ENCODE measurements at places on chromosomes 3 and 15. TPM values are rescaled to one million over a fixed set of nuclear protein-coding genes. Genes with fewer than 3 reads are reported as not detected.
A peak's percentile ranks its signal among the peaks of the same experiment; 100 is the strongest.

DNA sequence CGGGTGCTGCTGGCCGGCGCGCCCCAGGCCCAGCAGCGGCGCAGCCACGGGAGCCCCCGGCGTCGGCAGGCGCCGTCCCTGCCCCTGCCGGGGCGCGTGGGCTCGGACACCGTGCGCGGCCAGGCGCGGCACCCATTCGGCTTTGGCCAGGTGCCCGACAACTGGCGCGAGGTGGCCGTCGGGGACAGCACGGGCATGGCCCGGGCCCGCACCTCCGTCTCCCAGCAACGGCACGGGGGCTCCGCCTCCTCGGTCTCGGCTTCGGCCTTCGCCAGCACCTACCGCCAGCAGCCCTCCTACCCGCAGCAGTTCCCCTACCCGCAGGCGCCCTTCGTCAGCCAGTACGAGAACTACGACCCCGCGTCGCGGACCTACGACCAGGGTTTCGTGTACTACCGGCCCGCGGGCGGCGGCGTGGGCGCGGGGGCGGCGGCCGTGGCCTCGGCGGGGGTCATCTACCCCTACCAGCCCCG, 777 bp downstream of the LOXL1 start:
- H3K4me1 ChIP-seq: peaks cover 47% of the 10 kb centered on the region
- no peaks in the 10 kb centered on the region for H3K36me3 ChIP-seq
- no peak overlapping the region for H3K27ac ChIP-seq
- peak overlapping the region; percentile 49 for H3K4me3 ChIP-seq
- peaks cover 11% of the 10 kb centered on the region for H3K27me3 ChIP-seq

- no peak overlapping the region for H3K27ac ChIP-seq
- peaks cover 35% of the 10 kb centered on the region for H3K4me1 ChIP-seq
- DNase-seq: no peak
These were observed 29.5 kb downstream of the APBA2 start for GRCh38 chr15:28915041-28915810.

DNA sequence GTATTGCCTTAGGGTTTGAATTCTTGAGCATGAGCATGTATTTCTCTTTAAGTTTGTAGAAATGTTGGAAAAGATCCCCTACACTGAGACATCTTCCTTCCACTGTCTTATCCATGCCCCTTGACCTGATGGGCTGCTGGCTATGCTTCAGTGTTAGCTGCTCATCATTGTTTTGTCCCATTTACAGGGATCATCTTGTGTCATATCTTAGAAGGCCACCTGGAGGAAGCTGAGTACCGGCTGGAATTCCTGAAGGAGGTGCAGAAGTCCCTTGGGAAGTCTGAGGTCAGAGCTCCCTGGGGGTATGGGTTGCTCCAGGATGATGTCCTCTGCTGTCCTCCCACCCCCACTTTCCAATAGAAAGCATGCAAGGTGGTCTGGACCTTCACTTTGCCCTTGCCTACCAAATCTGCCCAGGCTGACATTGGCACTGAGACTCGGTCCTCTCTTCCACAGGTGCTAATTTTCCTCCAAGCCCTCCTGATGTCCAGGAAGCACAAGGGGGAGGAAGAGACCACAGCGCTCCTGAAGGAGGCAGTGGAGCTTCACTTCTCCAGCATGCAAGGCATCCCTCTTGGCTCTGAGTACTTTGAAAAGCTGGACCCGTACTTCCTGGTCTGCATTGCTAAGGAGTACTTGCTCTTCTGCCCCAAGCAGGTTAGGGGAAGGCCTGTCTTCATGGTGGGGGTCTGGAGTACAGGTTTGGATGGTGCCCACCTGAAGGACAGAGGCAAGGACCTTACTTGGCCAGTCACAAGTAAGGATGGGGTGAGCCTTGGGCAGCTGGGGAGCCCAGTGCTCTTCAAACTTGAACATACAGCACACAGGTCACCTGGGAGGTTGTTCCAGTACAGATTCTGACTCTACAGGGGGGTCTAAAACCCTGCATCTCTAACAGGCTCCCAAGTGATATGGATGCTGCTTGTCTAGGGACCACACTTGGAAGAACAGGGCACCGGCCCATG, 17.7 kb downstream of the TTC21A start:
- no peak for DNase-seq
- no peak overlapping the region for H3K4me3 ChIP-seq
- H3K27me3 ChIP-seq: no peaks in the 10 kb centered on the region

Gene PRTG
- 3.6 TPM for total RNA-seq

Gene WWTR1
- total RNA-seq: 25.5 TPM

DNA sequence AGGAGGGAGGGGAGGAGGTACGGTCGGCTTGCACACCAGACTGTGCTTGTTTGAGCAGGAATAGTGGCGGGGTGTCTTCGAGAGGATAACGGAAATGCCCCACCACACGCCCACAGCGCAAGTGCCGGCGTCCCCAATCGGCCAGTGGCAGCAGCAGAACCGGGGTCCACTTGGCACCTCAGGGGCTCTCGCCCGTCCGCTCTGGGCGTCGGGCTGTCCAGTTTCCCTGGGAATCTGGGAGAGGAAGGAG, 53.7 kb downstream of the CCDC54 start:
- H3K27ac ChIP-seq: no peak overlapping the region
- H3K4me1 ChIP-seq: peaks cover 15% of the 10 kb centered on the region
- peak; percentile 48 for DNase-seq
- peaks cover 29% of the 10 kb centered on the region for H3K27me3 ChIP-seq

Gene RBPMS2
- total RNA-seq: 202 TPM

Gene GASK1A
- total RNA-seq: 7.7 TPM

GRCh38 chr3:112132088-112132487, 960 bp downstream of the GCSAM start:
- no peak overlapping the region for H3K27ac ChIP-seq
- no peaks in the 10 kb centered on the region for H3K27me3 ChIP-seq
- peaks cover 4% of the 10 kb centered on the region for H3K36me3 ChIP-seq

- DNase-seq: no peak
These were observed 380.3 kb downstream of the RSL24D1 start for GRCh38 chr15:54816401-54816800.

GRCh38 chr3:155737844-155738460, 6.9 kb downstream of the PLCH1 start:
- H3K27me3 ChIP-seq: no peaks in the 10 kb centered on the region
- DNase-seq: no peak
- H3K4me1 ChIP-seq: peaks cover 27% of the 10 kb centered on the region
- H3K36me3 ChIP-seq: peaks cover 3% of the 10 kb centered on the region

Gene SAMMSON
- 0.13 TPM for total RNA-seq

Gene EBLN2
- 2.3 TPM for total RNA-seq

DNA sequence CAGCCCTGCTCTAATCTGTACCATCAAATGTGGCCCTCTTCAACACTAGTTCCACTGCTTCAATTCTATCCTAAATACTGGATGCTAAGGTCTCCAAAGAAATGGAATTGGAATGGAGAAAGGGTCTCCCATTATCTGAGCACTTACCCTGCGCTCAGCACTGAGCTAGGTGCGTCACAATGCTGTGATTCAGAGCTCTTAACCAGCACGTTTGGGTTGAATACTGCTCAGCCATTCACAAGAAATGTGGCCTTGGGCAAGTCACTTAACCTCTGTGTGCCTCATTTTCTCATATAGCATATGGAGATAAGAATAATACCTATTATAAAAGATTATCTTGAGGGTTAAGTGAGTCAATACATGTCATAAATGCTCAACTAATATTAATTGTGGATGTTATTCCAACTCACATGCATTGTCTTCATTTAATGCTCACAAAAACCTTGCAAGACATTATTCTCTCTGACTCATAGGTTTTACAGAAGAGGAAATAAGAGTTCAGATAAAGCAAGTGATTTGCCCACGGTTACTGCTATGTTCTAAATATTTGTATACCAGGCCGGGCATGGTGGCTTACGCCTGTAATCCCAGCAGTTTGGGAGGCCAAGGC, 27.4 kb upstream of the SRGAP3 start:
- no peaks in the 10 kb centered on the region for H3K27me3 ChIP-seq
- DNase-seq: no peak
- H3K36me3 ChIP-seq: no peaks in the 10 kb centered on the region
- no peak overlapping the region for H3K27ac ChIP-seq
- no peak overlapping the region for H3K4me3 ChIP-seq
- peaks cover 15% of the 10 kb centered on the region for H3K4me1 ChIP-seq

Gene AHSG
- total RNA-seq: 1.5 TPM

Gene TRPM1
- 1.2 TPM for total RNA-seq

Gene GOLGA8S
- 0.22 TPM for total RNA-seq

GRCh38 chr3:72655131-72655551, 193.1 kb downstream of the SHQ1 start:
- peak overlapping the region; percentile 45 for H3K4me3 ChIP-seq
- H3K27ac ChIP-seq: no peak overlapping the region
- no peaks in the 10 kb centered on the region for H3K36me3 ChIP-seq
- peaks cover 14% of the 10 kb centered on the region for H3K4me1 ChIP-seq
- no peaks in the 10 kb centered on the region for H3K27me3 ChIP-seq

Gene CYP1A2
- total RNA-seq: not detected

DNA sequence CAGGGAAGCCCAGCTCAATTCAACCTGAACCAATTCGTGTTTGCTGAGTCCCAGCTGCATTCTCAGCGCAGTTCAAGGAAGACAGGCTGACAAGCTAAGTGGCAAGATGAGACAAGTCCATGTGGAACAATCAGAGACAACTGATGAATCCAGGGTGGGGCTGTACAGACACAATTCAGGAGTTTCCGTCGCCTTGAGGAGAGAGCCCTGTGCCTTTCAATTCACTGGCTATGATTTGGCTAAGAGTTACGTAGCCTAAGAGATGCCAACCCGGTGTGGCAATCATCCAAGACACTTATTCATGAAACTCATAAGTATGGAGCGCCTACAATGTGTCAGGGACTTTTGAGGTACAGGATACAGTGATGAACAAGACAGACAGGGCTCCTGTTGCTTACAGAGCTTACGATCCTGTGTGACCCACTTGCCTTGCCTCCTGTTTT, 15.5 kb upstream of the ZBED2 start:
- DNase-seq: no peak
- H3K4me1 ChIP-seq: no peaks in the 10 kb centered on the region
- H3K27ac ChIP-seq: no peak overlapping the region
- no peaks in the 10 kb centered on the region for H3K27me3 ChIP-seq

DNA sequence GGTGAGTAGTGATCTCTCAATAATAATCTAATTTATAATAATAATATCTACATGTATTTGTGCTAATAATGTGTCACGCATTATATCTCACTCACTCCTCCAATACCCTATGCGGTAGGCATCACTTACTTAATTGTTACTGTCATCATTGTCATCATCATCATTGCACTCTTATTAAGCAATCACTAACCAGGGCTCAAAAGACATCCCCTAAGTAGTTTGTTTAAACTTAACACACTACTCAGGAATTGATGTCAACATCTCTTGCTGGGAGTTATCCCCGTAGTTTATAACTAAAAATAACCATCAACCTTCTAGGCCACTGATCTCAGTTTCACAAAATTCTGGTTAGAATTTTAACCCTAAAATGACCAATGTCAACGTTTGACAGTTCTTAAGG, 56.8 kb upstream of the ICE2 start:
- H3K27ac ChIP-seq: no peak overlapping the region
- no peak overlapping the region for H3K4me3 ChIP-seq
- DNase-seq: no peak

DNA sequence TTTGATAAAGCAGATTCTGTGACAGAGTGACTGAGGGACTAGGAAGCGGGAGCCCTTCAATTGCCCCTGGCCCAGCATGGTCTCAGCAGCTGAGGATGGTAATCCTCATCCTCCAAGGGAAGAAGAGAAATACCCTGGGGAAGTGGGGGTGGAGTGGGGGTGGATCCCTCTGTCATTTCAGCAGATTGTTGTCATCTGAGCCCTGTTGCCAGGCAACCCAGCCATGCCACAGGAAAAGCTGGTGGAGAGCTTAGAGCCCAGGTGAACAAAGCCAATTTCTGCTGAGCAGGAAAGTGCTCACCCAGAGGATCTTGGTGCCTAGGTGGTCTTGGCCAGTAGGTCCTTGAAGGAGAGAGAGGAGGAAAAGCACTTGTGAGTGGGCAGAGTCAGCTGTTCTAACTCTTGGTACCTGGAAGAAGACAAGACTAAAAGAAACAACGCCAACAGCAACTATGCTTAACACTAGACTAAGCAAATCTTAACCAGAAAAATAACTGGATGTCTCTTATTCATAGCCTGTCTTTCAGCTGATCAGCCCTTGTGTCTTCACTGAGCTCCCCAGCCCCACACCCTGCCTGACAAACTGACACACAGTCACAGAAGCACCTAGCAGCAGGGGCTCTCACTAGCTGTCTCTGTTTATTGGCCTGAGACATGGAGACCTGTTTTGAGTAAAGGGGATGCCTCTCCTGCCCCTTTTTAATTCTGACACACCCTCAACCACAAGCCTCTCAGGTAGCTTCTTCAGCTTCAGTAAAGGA, 40.1 kb upstream of the DCLK3 start:
- no peaks in the 10 kb centered on the region for H3K27me3 ChIP-seq
- H3K36me3 ChIP-seq: peaks cover 14% of the 10 kb centered on the region
- no peak overlapping the region for H3K27ac ChIP-seq
- DNase-seq: peak; percentile 34
- H3K4me1 ChIP-seq: peaks cover 18% of the 10 kb centered on the region
- no peak overlapping the region for H3K4me3 ChIP-seq

Gene PHC3
- total RNA-seq: 26.1 TPM

Gene ACY1
- total RNA-seq: 53.8 TPM

DNA sequence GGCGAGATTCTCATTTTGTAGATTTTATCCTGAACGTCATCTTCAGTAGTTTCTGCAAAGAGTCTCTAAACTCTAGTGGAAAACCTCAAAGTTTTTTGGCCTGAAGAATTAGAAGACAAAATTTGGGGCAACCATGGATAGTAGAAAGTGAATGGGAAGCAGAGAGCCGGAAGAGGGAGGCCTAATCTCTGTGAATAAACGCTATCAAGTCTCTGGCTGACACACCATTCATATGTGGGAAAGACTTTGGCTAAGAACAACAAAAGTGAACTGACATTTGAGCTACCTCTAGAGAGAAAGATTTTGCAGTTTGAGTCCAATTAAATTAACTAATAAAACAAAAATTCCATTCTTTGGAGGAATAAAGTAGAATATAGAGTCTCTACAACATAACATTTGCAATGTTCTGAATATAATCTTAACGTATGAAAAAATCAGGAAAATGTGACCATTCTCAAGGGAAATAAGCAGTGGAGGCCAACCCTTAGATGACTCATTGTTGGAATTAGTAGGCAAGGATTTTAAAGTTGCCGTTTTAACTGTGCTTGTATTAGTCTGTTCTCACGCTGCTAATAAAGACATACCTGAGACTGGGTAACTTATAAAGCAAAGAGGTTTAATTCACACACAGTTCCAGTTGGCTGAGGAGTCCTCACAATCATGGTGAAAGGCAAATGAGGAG, 184.6 kb downstream of the C3orf38 start:
- H3K27ac ChIP-seq: no peak overlapping the region
- H3K36me3 ChIP-seq: peaks cover 21% of the 10 kb centered on the region
- H3K4me1 ChIP-seq: peaks cover 11% of the 10 kb centered on the region
- H3K27me3 ChIP-seq: no peaks in the 10 kb centered on the region
- no peak overlapping the region for H3K4me3 ChIP-seq
- no peak for DNase-seq

All from WTC11 (cell line).